ENCODE measurements at places on chromosomes 5 and 9. TPM values are rescaled to one million over a fixed set of nuclear protein-coding genes. Genes with fewer than 3 reads are reported as not detected.

GRCh38 chr9:103183701-103184171 lies 188.6 kb downstream of the CYLC2 start:
- H3K27ac ChIP-seq: no peak overlapping the region
- no peaks in the 10 kb centered on the region for H3K27me3 ChIP-seq
- no peaks in the 10 kb centered on the region for H3K4me1 ChIP-seq
- no peak for DNase-seq
- no peaks in the 10 kb centered on the region for H3K36me3 ChIP-seq
- H3K4me3 ChIP-seq: no peak overlapping the region

GRCh38 chr9:136089697-136090045 lies 5.4 kb downstream of the NACC2 start:
- H3K4me1 ChIP-seq: no peaks in the 10 kb centered on the region
- no peak overlapping the region for H3K4me3 ChIP-seq
- no peaks in the 10 kb centered on the region for H3K27me3 ChIP-seq
- H3K27ac ChIP-seq: no peak overlapping the region
- no peak for DNase-seq

- H3K27ac ChIP-seq: no peak overlapping the region
- H3K4me3 ChIP-seq: no peak overlapping the region
- H3K36me3 ChIP-seq: no peaks in the 10 kb centered on the region
- H3K27me3 ChIP-seq: peaks cover 2% of the 10 kb centered on the region
These were observed 151.1 kb downstream of the LRRC70 start for GRCh38 chr5:62729675-62730074.

DNA sequence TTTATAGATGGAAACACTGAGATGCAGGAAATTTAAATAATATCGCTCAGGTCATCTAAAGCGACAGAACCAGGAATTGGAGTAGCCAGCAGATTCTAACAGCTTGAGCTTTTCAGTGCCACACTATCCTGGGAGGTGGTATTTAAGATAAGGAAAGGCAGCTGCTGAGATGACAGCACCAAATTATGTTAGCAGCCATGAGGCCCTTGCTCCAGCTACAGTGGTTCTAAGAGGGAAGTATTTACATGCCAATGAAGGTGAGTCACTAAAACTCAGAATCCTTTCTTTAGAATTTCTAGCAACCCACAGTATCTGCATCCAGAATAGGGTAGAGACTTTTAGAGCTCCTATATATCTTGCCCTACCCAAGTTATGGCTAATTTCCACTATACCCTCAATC lies 127.0 kb upstream of the VLDLR start:
- DNase-seq: no peak
- no peak overlapping the region for H3K4me3 ChIP-seq
- H3K36me3 ChIP-seq: no peaks in the 10 kb centered on the region
- no peaks in the 10 kb centered on the region for H3K4me1 ChIP-seq

GRCh38 chr5:81787474-81788242 lies 36.8 kb upstream of the SSBP2 start:
- peaks cover 4% of the 10 kb centered on the region for H3K4me1 ChIP-seq
- H3K36me3 ChIP-seq: no peaks in the 10 kb centered on the region
- no peak for DNase-seq
- H3K27ac ChIP-seq: no peak overlapping the region
- H3K4me3 ChIP-seq: no peak overlapping the region
- H3K27me3 ChIP-seq: no peaks in the 10 kb centered on the region

Gene RFX3
- 10.5 TPM for total RNA-seq

DNA sequence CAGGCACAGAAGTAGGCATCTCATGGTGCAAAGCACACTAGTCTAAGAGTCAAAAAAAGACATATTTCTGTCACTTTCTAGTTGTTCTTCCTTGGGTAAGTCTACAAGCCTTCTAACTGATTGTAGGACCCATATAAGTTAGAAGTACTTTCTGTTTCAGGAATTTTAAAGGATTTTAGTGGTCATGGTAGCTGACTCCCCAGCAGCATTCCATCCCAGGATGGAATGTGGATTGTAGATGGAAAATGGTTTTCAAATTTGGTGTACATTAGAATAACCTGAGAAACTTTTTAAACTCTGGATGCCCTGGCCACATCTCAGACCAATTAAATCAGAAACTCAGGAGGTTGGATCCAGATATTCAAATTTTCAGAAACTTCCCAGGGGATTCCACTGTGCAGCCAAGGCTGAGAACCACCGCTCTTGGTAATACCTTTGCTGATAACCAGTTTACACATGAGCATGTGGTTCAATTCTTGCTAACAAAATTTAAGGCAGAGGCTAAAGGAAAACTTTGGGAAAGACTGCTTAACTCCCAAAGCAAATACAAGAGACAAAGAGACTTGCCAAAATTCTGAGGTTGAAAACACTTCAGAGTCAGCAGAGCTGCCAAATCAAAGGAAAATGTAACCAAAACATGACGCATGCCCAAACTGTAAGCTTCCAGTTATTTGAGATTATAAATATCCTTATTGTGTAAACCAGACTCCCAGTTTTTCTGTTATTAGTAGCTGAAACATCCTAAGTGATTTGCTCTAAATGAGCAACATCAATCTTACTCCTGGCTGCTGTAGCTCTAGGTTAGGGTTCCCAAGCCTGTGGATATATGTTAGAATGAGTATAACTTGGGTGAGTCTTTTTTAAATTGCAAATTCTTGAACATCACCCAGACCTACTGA lies 145.4 kb upstream of the MTAP start:
- no peak overlapping the region for H3K27ac ChIP-seq
- H3K4me1 ChIP-seq: no peaks in the 10 kb centered on the region
- DNase-seq: no peak
- H3K27me3 ChIP-seq: no peaks in the 10 kb centered on the region
- no peak overlapping the region for H3K4me3 ChIP-seq

Gene TXNDC8
- total RNA-seq: not detected
